ENCODE measurements at places on chromosomes 6 and 20.

DNA sequence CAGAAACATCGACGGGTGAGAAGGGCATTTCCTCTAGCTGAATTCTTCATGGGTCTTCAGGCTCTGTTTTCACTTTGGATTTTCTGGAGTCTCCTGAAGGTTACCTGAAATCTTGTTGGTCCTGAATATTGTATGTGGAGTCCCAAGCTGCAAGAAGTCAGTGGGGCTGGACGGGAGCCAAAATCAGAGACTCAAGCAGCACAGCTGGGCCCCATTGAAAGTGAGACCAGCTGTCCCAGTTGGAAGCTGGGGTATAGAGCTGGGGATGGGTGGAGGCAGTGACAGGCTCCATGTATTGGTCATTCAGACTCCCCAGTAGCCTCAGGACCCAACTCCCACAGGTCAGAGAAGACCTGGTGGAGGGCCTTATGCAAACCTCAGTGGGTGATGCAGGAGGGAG, 111.3 kb upstream of the MLN start:
- DNase-seq = no peak

- DNase-seq = no peak
Measured at GRCh38 chr6:44040786-44041185, 86.5 kb downstream of the MRPL14 start.

DNA sequence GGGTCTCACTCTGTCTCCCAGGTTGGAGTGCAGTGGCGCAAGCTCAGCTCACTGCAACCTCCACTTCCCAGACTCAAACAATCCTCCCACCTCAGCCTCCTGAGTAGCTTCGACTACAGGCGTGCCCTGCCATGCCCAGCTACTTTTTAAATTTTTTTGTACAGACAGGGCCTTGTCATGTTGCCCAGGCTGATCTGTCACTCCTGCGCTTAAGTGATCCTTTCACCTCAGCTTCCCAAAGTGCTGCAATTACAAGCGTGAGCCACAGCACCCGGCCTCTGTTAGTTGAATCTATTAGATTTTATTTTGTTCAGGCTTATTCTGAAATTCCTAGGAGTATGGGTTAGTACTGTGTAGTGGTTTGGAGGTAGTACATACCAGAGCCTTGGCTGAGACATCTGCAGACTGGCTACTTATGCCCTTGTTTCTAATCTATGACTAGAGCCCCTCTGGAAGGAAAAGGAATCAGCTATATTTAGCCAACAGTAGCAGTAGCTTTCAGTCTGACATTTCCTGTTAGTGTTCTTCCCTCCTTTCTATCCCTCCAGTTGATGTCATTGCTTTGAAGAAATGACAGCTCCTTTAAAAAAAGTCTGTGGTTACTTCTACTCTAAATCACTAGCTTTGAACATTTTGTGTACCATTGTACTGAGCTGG, 74.4 kb downstream of the ITCH start:
- peak; percentile 42 for DNase-seq

- no peak for DNase-seq
Measured at GRCh38 chr6:24658573-24659560, 7.8 kb downstream of the TDP2 start.

DNA sequence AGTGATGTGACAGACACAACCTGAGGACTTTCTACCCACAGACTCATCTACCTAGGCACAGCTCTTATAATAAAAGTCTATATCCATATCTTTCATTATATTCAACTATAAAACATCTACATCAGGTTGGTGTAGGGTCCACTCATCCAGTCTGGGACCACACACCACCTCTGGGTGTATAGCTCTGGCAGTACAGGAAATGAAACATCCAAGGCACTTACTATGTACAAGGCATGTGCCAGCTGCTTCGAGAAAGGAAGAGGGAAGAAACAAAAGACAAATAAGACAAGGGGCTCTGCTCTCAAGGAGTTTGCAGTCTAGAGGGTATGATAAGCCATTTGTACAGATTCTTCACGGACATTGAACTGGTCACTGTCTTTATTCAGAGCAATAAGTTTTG, 18.6 kb downstream of the KIF13A start:
- DNase-seq = no peak

DNA sequence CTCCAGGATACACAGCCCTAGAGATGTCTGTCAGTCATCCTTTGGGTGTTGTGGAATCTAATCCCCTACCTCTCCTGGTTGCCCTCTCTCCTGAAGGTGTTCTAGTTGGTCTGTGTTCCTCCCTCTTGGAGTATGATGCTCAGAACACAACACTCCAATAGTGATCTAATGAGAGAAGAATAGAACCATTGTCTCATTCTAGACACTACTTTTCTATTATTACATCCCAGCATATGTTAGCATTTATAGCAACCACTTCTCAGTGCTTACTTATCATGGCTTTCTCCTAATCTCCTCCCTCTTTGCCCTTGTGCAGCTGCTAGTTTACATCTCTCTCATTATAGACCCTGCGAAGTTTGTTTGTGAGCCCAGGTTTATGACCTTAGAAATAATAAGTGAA, 109.0 kb downstream of the UNC5CL start:
- no peak for DNase-seq

GRCh38 chr6:26739811-26740210, 80.3 kb upstream of the ZNF322 start:
- no peak for DNase-seq

DNA sequence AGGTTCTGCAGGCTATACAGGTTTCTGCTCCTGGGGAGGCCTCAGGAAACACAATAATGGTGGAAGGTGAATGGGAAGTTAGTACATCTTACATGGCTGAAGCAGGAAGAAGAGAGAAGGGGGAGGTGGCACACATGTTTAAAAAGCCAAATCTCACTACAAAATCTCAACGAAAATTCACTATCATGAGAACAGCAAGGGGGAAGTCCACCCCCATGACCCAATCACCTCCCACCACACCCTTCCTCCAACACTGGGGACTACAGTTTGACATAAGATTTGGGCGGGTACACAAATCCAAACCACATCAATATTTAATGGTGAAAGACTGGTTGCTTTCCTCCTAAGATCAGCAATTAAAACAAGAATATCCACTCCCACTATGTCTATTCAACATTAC, 13.8 kb upstream of the POLR1H start:
- DNase-seq = no peak

DNA sequence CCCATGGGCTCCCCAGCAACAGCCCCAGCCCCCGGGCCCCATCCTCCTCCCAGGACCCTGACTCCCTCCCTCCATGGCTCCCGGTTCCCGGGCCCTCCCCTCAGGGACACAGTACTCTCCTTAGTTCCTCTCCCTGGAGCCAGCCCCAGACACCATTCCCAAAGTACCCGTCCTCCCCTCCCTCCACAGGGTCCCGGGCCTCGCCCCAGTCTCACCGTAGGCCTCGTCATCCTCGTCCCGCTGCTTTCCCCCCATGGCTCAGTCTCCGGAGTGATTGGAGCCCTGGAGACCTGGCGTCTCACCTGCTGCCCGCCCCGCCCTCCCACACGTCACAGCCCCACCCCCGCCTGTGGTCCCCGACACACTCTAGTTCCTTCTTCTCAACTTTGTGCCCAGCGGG, at the start of gene SLC44A4:
Gene SLC44A4, minus strand, starts transcription at position 272 of the 400 bp plus-strand sequence. Its CDS starts 17 bp downstream, at position 255.
- DNase-seq = no peak

GRCh38 chr20:50883856-50884255, 47.4 kb downstream of the ADNP start:
- DNase-seq = no peak

DNA sequence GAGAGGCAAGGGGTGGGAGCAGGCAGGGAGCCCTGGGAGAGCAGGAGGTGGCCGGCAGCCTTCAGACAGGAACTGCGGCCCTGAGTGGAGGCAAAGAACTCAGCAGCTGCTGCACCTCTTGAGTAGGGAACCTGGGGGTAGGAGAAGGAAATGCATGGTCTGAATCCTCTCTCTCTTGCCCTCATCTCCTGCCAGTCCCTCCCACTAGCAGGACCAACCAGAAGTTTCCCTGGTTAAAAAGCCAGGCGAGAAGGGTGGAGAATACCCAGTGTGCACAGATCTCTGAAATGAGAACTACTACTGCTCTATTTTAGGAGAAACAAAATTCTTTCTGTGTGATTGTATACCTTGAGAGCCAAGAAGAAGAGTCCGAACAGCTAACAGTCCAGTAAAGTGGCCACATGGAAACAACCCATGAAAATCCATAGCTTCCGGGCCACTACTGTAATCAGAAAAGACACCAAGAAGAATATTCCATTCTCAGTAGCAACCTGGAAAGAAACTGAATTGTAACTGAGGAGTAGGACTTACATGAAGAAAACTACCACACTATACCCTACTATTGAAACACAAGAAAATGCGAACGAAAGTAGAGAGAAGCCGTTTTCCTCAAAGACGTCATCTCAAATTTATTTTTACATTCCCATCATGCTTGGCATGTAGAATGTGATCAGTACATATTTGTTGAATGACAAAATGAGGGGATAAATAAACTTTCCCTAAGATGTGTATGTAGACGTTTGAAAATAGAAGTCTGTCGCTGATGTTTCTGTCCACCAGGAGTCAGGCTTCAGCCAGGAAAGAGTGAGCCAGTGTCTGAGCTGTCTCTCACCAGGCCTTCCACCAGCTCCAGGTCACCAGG, 25.6 kb downstream of the WRNIP1 start:
- peak; percentile 93 for DNase-seq

- DNase-seq = peak; percentile 85
Measured at GRCh38 chr20:8812817-8813216, 256.1 kb upstream of the PLCB4 start.

DNA sequence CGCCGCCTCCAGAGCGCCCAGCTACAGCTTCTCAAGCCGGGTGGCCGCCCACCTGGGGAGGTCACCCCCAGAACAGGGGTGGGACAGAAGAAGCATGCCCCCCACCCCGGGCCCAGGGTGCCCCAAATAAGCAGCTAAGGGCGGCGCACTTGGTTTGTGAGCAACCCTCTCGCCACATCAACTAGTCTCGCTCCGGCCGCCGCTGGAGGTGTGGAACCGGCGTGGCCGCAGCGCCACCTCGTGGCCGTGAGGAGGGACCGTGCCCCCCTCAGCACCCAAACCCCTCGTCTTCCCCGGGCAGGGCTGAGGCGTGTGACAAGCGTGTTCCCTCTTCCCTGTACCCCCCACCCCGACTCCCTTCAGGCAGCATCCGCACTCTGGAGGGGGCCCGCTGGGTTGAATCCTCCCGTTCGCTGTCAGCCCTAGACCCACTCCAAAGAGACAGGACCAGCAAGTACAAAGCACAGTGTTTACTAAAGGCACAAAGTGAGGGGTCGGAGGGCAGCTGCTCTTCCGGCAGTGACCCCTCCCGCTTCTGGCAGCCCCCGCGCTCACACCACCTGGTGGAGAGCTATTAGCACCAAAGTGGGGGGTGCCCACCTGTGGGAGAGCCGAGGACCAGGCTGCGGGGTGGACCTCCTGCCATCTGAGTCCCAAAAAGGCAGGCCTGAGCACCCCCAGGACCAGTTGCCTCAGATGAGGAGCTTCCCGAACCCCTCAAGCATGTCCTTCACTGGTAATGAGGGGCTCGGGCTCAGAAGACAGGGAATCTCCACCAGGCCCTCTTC, 45.4 kb downstream of the MDFI start:
- peak; percentile 85 for DNase-seq

GRCh38 chr6:38876475-38876874, 161.4 kb downstream of the DNAH8 start:
- DNase-seq = peak; percentile 2

DNA sequence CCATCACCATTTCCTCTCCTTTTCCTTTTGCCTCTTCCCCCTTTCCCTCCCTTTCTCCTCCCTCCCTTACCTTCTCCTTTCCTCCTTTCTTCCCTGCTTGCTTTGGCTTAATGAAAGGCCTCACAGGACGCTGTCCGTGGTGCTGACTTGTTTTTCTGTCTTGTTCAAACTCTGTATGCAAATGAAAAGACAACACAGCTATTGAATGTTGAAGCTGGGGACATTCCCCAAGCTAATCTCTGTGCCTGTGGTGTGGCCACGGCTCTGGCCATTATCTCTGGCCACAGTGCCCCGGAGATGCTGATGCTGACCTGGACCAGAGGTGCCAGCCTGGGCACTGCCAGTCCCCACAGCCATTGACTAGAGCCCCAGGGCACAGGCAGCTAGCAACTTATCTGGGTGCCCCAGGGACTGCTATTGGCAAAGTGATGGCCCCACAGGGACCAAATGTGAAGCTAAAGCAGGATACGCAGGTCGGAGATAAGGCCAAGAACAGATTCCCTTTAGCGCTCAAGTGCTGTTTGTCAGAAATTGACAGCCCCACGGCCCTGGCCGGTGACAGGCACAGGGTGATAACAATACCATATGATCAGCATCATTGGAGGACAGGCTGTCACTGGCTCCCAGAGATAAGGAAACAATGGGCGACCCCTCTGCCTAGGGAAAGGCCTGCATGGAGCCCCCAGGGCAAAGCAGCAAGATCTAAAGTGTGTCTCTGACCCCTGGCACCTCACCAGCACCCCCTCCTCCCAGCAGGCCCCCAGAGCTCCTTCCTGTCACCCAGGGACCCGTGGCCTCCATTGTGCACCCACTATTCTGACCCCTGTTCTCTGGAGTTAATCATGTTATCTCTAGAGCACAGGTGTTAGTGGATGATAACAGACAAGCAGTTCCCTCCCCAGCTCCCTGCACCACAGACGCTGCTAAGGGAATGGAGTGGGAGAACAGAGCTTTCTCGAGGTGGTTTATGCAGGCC, 31.6 kb upstream of the SLC32A1 start:
- DNase-seq = peak; percentile 79

- DNase-seq = no peak
Measured at GRCh38 chr6:72955666-72956065, 269.6 kb downstream of the KHDC1L start.

DNA sequence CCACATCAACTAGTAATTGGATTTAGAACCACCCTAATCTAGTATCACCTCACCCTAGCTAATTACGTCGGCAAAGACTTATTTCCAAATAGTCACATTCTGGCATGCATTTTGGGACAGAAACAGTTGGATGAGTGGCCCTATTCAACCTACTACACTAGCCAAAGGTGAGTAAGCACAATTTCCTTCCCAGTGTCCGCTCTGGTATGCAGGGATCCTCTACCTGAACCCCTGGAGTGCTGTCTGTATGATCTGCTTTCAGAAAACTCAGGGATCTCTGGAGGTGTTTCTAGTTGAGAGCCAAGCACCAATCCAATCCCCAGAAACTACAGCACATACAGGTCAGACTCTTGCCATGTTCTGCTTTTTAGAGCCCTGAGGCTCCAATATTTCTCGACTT, 717.4 kb upstream of the MANEA start:
- no peak for DNase-seq

DNA sequence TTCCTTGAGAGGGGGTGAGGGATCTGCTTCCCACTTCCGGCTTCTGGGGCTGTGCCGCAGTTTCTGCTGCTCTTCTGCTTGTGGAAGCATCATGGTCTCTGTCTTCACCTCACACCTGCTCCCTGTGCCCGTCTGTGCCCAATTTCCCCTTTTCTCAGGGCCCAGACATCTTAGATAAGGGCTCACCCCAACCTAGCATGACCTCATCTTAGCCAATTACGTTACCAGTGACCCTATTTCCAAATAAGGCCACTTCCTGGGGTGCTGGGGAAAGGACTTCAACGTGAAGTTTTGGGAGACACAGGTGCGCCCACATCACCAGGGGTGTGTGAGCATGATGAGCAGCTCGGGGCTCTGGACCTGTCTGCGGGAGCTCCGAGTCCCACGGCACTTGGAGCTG, 20.7 kb upstream of the RBBP8NL start:
- DNase-seq = no peak

GRCh38 chr6:15604843-15605242, 58.0 kb downstream of the DTNBP1 start:
- DNase-seq = no peak

GRCh38 chr6:150038202-150039062, 13.1 kb upstream of the RAET1L start:
- DNase-seq = no peak

- no peak for DNase-seq
Measured at GRCh38 chr6:165770397-165771082, 107.5 kb upstream of the PDE10A start.
